ENCODE measurements at places on chromosomes 5 and 9.

DNA sequence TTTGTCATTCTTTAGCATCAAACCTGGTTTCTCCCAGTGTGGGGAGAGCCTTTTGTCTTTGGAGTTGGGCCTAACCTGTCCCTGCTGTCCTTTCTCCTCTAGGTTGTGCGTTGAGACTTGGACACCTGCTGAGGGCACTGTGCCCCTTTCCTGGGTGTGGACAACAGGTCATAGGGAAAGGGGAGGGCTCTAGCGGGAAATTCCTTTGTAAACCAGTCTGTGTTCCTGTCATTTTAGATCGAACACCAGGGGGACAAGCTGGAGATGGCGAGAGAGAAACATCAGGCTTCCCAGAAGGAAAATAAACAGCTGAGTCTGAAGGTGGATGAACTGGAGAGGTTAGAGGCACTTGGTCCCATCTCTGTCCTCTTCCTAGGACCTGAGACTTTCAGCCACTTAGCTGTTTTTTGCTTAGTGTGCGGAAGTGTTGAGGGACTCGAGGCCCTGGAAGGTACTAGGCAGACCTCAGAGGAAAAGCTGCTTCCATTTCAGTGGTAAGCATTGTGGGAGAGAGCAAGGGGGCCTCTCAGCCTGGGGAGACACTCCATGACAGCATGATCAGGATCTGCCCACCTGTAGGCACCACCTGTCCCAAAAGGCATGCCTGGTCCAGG lies 8.6 kb upstream of the GLE1 start:
- DNase-seq, result no peak

GRCh38 chr9:129550199-129550839 lies 70.6 kb downstream of the C9orf50 start:
- no peak for DNase-seq

- no peak for DNase-seq
Measured at GRCh38 chr5:44538797-44539601, 149.8 kb upstream of the FGF10 start.

- DNase-seq, result no peak
Measured at GRCh38 chr9:16475257-16475656, 395.2 kb downstream of the BNC2 start.

DNA sequence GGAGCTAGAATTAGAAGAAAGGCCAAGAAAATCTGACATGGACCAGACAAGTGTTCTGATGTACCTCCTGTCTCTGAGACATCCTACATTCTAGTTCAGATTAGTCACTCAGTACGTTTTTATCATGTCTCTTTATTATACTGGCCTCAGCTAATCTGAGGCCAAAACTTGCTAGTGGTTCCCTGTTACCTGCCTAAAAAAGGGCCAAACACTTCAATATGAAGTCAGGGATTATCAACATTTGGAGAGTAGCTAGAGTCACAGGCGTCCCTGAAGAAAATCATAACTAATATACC lies 587.4 kb downstream of the PRELID2 start:
- no peak for DNase-seq

GRCh38 chr9:73370053-73370452 lies 218.4 kb downstream of the ANXA1 start:
- no peak for DNase-seq

- no peak for DNase-seq
Measured at GRCh38 chr9:107342476-107343161, 59.5 kb downstream of the RAD23B start.

GRCh38 chr5:40430101-40430710 lies 249.5 kb upstream of the PTGER4 start:
- no peak for DNase-seq

DNA sequence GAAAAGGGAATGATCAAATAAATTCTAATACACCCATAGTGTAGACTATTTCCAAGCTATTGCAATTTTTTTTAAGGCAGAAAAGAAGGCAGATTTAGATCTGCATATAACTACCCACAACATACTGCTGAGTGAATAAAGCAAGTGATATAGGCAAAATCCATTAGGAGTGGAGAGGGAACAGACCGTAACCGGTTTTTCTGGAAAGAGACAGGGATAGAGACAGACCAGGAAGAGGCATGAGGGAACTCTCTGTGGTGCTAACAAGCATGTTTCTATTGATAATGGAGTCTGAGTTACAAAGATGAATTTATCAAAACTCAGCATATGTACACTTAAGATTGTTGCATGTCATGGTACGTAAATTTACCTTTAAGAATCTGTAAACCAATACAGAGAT lies 14.5 kb downstream of the ZDHHC21 start:
- no peak for DNase-seq

- no peak for DNase-seq
Measured at GRCh38 chr5:62385131-62385530, 18.6 kb downstream of the DIMT1 start.

DNA sequence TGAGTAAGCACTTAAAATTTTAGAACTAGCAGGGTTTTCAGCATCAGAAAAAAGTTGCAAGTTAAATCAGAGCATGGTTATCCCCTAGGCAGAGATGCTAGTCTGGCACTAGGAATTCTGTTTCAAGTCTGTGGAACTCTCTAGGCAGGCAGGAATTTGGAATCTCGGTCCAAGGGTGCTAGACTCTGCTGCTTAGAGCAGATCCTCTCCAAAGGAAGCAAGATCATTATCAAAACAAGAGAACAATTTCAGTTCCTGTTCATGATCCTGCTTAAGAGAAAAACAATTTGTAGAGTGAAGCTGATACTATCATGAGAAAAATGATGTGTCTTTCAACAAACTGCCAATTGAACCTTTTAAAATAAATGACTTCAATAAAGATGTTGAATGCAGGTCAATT lies 420.7 kb downstream of the KIF4B start:
- no peak for DNase-seq

GRCh38 chr5:141821430-141821925 lies 56.7 kb downstream of the PCDH1 start:
- DNase-seq, result no peak

GRCh38 chr5:53167836-53168235 lies 58.3 kb upstream of the MOCS2 start:
- DNase-seq, result no peak

DNA sequence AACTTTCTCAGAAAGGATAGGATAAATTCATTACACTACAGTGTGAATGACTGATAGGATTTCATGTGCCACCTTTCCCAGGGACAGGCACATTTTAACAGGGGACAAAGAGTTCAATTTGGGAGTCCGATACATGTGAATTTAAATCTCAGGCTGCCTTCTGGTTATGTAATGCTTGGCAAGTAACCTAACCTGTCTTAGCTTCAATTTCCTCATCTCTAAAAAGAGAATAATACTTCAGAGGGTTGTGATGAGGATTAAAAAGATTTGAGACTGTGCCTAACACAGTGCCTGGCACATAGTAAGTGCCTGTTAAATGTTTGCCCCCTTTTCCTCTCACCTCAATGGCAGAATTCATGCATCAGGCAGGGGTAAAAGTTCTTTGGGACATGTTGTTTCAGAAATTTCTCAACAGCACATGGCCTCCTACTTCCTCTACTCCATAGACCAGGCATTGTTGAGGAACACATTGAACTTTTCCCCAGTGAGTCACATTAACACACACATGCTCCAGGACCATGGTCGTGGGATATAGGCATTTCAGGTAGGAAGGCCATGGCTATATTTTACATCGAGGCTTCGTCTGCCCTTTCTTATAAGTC lies 94.6 kb upstream of the EGFLAM start:
- no peak for DNase-seq

- no peak for DNase-seq
Measured at GRCh38 chr5:87103616-87104287, 163.9 kb upstream of the RASA1 start.

DNA sequence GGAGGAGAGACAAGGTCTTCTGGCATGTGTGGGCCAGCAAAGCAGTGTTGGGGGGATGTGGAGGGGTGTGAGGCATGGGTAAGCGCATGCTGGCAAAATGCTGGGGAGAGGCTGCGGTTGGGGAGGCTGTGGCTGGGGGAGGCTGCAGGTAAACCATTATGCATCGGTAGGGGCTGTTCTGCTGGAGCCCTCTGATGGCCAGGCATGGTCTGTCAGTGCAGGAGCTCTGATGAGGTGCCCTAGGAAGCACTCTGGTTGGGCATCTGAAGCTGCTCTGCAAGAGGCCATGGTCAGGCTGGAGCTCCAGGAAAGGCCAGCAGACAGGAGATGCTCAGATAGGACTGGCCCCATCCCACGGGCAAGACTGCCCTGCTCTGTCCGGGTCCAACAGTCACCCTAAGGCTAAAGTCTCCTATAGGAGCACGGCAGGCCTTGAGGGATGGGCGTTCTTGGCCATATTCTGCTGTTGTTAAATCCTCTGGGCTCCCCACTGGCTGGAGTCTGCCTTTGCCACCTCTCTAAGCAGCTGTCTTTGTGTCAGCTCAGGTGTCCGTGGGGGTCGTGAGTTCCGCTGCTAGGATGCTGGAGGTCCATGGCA lies 28.7 kb downstream of the ITGA2 start:
- no peak for DNase-seq

- no peak for DNase-seq
Measured at GRCh38 chr9:112864982-112865381, 25.7 kb downstream of the SLC46A2 start.

DNA sequence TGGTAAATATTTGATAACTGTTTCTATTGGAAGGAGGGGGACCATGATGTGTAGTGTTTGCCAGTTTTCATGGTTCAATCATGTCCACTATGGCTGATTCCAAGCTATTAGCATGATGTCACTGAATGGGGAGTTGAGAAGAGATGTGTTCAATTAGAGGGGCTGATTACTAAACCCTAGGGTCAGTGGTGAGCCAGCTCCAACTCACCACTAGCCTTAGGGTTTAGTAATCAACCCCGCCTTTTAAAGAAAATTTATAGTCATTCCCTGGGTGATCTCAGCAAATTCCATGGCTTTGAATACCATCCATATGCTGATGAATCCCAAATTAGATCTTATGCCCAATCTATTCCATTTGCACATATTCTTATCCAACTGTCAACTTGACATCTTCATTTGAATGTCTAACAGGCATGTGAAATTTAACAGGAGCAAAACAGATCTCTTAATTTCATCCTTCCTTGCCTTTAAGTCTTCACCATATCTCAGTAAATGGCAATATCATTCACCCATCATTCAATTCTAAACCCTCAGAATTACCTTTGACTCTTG lies 98.8 kb downstream of the GCNT1 start:
- no peak for DNase-seq

- no peak for DNase-seq
Measured at GRCh38 chr5:98064118-98064685, 709.3 kb upstream of the RGMB start.

DNA sequence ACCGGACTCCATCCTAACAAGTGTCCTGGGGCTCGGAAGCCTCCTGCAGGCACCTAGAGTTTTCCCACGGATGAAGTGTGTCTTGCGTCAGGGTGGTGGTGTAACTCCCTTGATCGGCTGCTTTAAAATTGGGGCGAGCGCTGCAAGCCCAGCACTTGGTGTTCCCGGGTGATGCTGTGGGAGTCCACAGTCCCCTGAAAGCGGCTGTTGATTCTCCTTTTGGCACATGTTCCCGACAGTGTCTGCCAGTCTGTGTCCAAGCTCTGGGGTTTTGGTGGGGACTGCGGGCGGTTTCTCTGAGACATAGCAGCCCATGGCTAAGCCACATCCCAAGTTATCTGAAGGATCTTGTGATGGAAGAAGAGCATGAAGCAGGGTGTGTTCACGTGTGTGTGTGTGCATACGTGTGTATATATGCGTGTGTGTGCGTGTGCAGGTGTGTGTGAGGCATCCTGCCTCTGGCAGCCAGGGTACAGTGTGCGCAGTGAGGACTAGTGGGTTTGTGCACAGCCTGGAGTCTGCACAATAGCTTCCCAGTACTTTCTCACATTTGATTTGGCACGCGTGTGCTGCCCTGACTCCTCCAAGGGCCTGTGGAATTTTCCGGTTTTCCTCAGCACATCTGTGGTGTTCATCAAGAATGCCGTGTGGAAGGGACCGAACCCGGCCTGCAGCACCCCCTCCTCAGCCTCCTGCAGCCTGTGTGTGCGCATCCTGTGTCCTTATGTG lies 16.9 kb downstream of the SLC25A48 start:
- no peak for DNase-seq

- DNase-seq, result no peak
Measured at GRCh38 chr5:113900816-113901215, 387.3 kb downstream of the YTHDC2 start.

DNA sequence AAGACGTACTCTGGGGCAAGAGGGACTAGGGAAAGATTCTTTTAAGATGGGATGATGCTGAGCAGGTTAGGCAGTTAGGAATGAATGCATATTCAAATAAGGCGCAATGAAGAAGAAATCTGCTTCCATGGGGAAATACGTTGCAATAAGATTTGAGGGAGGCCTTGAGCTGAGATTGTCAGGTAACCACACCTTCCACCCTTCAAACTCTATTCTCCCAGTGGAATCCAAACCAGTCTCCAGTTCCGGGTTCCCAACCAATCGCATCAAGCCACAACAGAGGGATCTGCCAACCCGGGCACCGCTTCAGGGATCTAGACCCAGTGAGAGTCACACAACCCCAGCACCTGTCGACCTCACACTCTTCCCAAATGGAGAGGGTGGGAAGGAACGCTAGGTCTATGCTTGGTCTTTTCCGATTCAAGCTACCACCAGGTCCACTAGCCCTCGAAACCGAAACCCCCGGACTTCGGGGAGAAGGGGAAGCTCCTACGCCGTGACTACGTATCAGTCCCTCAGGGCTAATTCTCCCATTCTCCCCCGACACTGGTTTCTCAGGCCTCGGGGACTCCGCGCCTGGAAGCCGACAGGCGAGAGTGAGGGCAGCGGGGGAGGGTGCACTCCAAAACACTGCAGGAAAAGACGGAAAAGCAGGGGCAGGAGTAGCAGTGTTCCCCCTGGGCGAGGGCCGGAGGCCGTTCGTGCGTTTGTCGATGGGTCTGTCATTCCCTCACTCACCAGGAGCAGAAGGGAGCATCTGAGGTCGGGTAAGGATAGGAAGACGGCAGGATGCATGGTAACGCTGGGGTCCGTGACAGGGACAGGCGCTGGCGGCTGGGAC lies 534 bp downstream of the ERP44 start:
- peak; percentile 62 for DNase-seq

DNA sequence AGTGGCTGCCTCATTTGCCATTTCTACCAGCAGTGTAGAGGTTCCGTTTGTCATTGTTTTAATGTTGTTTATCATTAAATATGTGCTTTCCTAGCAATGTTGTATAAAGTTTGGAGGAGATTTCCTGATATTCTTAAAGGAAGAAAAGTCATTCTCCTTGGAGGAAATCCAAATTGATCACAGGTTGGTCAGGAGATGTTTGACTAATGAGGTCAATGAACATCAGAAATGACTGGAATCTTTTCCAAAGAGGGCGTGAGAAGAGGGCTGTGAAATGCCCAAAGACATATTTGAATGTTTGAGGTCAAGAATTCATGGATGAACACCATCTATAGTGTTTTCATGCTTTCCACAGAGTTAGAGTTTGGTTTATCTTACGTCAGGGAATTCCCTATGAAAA lies 471.3 kb downstream of the MAT2B start:
- no peak for DNase-seq
